ENCODE measurements at places on chromosomes 3 and 15. TPM values are rescaled to one million over a fixed set of nuclear protein-coding genes. Genes with fewer than 3 reads are reported as not detected.

The CEMIP gene
- 0.37 TPM for total RNA-seq

- no peak for DNase-seq
Observed at GRCh38 chr3:47005212-47006144, 26.0 kb downstream of the NBEAL2 start.

The CFAP91 gene
- 0.25 TPM for total RNA-seq

The CLDN1 gene
- 0.43 TPM for total RNA-seq

DNA sequence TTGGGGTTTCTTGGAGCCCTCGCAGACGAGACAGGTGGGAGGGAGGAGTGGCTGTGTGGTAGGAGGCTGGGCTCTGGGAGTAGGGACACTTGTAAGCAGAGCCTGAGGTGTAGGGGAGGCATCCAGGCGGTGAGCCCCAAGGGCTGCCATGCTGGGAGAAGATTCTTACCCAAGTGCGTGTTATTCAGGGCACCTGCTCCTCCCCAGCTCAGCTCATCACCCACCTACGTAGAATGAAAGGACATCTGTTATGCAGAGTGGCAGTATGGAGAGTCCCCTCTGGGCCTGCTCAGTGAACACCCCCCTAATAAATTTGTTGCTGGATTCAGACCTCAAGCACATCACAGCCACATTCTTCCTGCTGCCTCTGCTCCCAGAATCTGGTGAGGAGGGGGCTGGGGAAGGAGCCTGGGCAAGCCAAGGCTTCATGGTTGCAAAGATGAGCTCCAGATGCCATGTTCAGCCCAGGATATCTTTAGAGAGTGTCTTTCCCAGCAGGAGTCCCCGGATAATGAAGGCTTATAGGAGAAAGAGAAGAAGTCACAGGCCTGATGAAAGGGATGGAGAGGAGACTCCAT lies 261.8 kb downstream of the EPHB1 start:
- DNase-seq: no peak

The DUOXA1 gene
- 0.24 TPM for total RNA-seq

DNA sequence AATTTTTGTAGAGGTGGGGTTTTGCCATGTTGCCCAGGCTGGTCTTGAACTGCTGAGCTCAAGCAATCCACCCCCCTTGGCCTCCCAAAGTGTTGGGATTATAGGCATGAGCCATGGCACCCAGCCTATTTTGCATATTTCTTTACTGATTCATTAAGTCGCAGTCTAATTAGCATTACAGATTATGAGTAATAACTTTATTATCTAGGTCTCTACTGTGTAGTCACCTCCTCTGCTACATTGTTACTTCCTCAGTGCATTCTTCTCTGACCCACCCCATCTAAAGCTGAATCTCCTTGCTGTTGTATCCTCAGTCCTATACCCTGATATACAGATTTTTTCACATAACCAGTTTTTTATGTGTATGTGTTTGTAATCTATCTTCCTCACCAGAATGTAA lies 61.7 kb downstream of the TFDP2 start:
- DNase-seq: no peak

DNA sequence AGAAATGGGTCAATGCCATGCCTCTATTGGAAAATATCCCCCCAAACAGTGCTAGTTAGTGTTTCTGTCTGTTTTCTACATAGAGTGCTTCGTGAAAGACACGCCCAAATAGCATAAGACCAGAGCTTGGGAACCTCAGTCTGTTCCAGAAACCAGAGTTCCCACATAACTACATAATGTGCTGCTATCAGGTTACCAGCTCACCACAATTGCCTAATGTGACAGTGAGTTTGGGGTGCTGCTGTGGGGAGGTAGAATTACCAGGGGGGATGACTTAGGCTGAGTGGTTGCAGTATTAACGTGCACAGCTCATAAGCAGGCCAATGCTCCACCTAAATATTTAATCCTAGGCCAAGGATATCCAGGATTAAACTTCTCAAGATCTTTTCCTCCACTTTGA lies 39.2 kb downstream of the DUT start:
- DNase-seq: no peak

GRCh38 chr15:70672081-70672480 lies 91.3 kb downstream of the UACA start:
- no peak for DNase-seq

GRCh38 chr3:481680-482079 lies 285.1 kb downstream of the CHL1 start:
- DNase-seq: no peak

The TEX55 gene
- not detected for total RNA-seq

The SIDT1 gene
- 7.0 TPM for total RNA-seq

GRCh38 chr3:58260261-58260731 lies 22.7 kb downstream of the ABHD6 start:
- DNase-seq: no peak

The IL1RAP gene
- total RNA-seq: 15.3 TPM

DNA sequence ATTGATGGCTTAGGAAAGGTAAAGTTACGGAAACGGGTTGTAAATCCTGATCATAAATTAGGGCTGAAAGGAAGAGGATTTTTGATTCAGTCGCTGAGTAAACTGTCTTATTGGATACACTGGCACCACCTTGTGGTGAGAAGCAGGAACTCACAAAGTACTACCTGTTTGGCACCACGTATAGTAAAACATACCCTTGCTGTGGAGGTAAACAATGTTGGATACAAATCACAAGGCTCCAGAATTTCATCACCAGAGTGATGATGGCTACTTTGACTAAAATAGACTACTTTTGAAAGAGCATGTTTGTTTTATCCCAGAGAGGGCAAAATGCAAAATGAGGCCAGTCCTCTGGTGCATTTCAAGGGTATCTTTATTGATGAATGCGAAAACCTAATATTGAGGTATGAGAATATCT lies 216.9 kb downstream of the IGSF11 start:
- DNase-seq: no peak

DNA sequence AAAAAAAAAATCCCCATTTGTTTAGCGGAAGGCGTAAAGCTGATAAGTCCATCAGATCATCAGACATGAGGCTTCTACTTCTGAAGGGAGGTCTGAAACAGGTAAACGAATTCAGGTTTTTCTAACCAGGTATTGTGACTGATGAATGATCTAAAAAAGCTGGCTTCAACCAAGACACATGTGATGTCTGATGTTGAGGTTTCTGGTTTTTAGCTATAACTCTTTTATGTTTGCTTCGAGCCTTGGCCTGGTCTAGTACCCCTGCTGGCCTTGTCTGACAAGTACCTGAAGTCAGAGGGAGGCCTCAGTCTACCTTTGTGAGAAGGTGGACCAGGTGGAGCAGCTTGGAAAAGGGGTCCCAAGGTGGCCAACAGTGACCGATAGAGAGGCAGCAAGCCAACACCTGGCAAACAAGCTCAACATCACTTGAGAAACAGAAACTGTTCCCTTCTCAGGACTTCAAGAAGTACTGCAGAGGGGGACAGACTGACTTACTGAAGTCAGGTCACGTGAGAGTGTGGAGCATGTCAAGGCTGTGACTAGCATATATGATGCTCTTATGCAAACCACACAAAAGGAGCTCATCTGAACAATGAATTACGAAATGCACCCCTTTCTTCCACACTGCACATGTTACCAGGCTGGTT lies 33.0 kb upstream of the CA12 start:
- no peak for DNase-seq
